Aorta (tissue), 5 donors: ENCODE measurements at places on chromosomes 3 and 15. TPM values are rescaled to one million over a fixed set of nuclear protein-coding genes. Genes with fewer than 3 reads are reported as not detected.

DNA sequence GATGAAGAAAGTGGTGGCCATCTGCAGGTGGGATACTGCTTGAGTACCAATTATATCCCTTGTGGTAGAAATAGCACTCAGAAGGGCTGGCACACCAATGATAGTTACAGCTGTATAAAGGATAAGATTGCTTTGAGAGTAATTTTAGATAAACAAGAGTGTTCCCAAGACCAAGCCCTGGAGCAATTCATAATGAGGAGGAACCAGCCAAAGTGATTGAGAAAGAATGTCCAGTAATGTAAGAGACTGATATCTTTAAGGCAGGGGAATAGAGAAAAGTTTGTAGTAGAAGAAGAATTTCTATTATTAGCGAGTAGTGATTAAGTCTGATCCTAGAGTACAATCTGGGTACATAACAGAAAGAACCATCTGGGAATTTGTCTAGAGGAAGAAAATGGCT lies 945.1 kb downstream of the OTOL1 start:
- H3K27me3 ChIP-seq: no peaks in the 10 kb centered on the region
- no peak for DNase-seq
- H3K27ac ChIP-seq: no peak overlapping the region
- no peaks in the 10 kb centered on the region for H3K4me1 ChIP-seq
- H3K4me3 ChIP-seq: no peak overlapping the region

GRCh38 chr3:122178711-122179110 lies 4.8 kb upstream of the CASR start:
- H3K36me3 ChIP-seq: no peaks in the 10 kb centered on the region
- no peak overlapping the region for H3K27ac ChIP-seq
- H3K27me3 ChIP-seq: no peaks in the 10 kb centered on the region
- no peak for DNase-seq
- no peak overlapping the region for H3K4me3 ChIP-seq

The ERICH6 gene
- total RNA-seq: 0.18 TPM

The SLC12A1 gene
- 0.81 TPM for total RNA-seq

DNA sequence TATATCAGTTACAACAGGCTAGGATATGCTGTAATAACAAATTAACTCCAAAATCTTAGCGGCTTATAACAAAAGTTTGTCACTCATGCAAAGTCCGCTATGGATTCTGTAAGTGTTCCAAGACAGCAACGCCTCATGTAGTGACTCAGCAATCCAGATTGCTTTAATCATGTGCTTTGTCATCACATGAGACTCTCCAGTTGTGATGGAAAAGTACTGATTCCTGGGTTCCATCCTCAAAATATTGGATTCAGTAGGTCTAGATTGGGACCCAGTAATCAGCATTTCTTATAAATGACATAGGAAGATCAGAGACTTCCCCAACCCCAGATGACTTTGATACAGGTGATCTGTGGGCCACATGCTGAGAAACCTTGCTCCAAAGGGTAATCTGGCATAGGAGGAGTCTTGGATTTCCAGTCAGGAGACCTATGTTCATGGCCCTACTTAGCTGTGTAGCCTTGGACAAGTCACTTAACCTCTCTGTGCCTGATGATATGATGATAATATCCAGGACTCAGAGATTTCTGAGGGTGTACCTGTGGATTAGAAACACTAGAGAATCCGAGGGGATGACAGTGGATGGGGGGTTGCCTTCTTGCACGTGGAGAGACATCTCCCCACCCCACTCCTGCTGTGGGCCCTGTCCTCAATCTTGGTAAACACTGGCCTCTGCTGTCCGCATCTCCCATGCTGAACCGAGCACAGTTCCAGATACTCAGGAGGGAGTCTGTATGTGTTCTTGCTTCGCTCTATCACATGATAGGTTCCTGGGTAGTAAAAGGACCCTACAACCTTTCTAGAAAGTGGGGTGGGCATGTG lies 65.5 kb downstream of the CORO2B start:
- DNase-seq: no peak
- H3K27ac ChIP-seq: no peak overlapping the region
- H3K4me3 ChIP-seq: no peak overlapping the region
- no peaks in the 10 kb centered on the region for H3K4me1 ChIP-seq

DNA sequence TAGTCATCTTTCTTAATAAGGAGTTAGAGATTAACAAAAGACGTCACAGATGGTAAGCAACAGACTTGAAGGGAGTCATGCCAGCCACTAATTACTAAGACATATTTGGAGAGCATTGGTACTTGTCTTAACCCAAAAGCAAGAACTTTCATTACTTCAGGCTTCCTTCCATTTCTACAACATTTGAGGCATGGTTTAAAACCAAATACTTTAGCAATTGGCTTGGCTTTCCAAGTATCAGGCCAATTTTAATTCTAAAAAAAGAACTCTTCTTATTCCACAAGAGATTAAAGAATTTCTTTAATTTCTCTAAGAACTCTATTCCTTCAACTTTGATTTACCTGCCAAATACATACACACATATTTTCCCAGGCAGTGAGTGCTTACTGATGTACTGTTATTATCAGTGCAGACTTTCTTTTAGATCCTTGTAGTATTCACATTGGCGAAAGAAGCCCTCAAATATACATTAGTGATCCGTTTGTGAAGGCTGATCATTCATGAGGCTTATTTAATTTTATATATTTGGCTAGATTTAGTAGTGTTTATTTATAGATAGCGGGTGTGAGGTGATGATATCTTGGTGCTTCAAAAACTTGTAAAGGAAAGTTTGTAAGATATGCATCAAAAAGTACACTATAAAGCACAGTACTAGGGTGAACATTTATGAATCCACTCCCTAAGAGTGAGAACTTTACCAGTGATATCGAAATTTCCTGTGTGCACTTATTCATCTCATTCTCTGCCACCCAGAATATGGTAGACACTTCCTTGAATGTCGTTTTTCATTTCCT lies 229.2 kb downstream of the MFSD1 start:
- DNase-seq: no peak
- no peaks in the 10 kb centered on the region for H3K27me3 ChIP-seq
- H3K4me1 ChIP-seq: no peaks in the 10 kb centered on the region
- H3K27ac ChIP-seq: no peak overlapping the region
- H3K36me3 ChIP-seq: no peaks in the 10 kb centered on the region

DNA sequence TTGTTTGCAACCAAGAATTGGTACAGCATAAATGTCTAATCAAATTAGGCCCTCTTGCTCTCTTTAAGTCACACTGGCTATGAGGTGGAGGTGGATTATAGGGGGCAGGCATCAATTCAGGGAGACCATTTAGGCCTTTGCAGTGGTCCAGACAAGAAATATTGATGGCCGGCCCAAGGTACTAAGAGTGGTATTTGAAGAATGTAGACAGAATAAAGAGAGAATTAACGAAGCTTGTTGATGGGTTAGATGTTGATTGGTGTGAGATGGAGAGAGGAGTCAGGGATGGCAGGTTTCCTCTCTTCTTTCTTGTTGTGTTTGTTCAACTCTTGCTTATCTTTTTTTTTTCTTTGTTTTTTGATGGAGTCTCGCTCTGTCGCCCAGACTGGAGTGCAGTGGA lies 48.5 kb downstream of the PIK3CA start:
- DNase-seq: no peak
- H3K4me3 ChIP-seq: no peak overlapping the region
- no peaks in the 10 kb centered on the region for H3K27me3 ChIP-seq
- no peak overlapping the region for H3K27ac ChIP-seq
- H3K4me1 ChIP-seq: peaks cover 6% of the 10 kb centered on the region

DNA sequence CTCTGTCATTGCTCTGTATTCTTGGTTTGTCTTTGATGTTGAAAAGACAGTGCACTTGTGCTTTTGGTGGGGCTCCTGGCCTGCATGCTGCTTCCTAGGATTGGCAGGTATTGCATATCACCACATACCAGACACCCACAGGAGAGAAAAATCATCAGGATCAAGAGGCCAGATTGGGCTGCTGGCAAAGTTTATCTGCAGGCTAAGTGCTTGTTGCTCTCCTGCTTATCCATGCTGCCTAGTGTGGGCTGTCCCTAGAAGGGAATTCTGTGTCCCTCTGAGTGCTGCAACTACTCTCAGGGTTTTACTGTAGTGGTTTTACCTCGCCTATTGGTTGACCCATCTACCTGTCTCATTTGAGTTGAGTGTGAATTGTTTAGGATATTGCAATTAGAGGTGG lies 833 bp upstream of the SLC22A13 start:
- H3K27me3 ChIP-seq: no peaks in the 10 kb centered on the region
- H3K27ac ChIP-seq: no peak overlapping the region
- peaks cover 5% of the 10 kb centered on the region for H3K36me3 ChIP-seq

GRCh38 chr3:46183330-46183729 lies 24.8 kb downstream of the CCR1 start:
- H3K27ac ChIP-seq: no peak overlapping the region
- no peaks in the 10 kb centered on the region for H3K36me3 ChIP-seq
- no peaks in the 10 kb centered on the region for H3K4me1 ChIP-seq
- no peak for DNase-seq
- H3K27me3 ChIP-seq: no peaks in the 10 kb centered on the region

DNA sequence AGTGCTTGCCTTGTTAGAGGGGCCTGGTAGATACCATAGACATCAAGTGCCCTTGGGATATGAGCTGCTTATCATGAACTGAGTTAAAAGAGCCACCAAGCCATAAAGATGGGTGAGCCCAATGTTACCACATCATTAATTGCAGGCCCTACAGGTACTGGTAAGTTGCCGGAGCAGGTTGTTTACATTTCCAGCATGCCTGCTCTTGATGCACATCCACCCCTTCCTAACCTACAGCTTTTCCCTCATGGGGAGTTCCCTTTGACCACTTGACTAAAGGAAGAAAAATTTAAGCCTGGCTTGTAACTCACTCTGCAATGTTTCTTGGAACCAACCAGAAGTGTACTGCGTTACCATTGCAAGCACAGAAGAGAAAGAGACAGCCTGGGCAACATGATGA lies 24.7 kb upstream of the ULK4 start:
- no peaks in the 10 kb centered on the region for H3K36me3 ChIP-seq
- H3K27ac ChIP-seq: no peak overlapping the region
- DNase-seq: no peak
- H3K27me3 ChIP-seq: no peaks in the 10 kb centered on the region

GRCh38 chr3:135215516-135215915 lies 420.5 kb downstream of the EPHB1 start:
- H3K36me3 ChIP-seq: no peaks in the 10 kb centered on the region
- DNase-seq: no peak
- no peak overlapping the region for H3K27ac ChIP-seq
- H3K4me3 ChIP-seq: no peak overlapping the region
- H3K27me3 ChIP-seq: no peaks in the 10 kb centered on the region
- H3K4me1 ChIP-seq: no peaks in the 10 kb centered on the region
